IgD-negative memory B cell (primary cell): ENCODE measurements at places on chromosomes 16 and 17. TPM values are rescaled to one million over a fixed set of nuclear protein-coding genes. Genes with fewer than 3 reads are reported as not detected.

SBK1 gene
- 0.68 TPM for polyA plus RNA-seq

TPSG1 gene
- polyA plus RNA-seq = not detected

OR2C1 gene
- polyA plus RNA-seq = not detected

KCNJ18 gene
- polyA plus RNA-seq = not detected

RASL10B gene
- not detected for polyA plus RNA-seq

TPSAB1 gene
- not detected for polyA plus RNA-seq

CACNA1H gene
- not detected for polyA plus RNA-seq

QRICH2 gene
- polyA plus RNA-seq = 0.14 TPM

MARVELD3 gene
- not detected for polyA plus RNA-seq

TOP2A gene
- polyA plus RNA-seq = not detected

AIPL1 gene
- not detected for polyA plus RNA-seq

TMEM219 gene
- 171 TPM for polyA plus RNA-seq

PRKCB gene
- 181 TPM for polyA plus RNA-seq

NOD2 gene
- polyA plus RNA-seq = 0.86 TPM

ZP2 gene
- polyA plus RNA-seq = not detected

KRTAP9-4 gene
- polyA plus RNA-seq = not detected

PTGES3L gene
- polyA plus RNA-seq = 1.4 TPM

MAP1LC3B gene
- 141 TPM for polyA plus RNA-seq

PSMC5 gene
- 139 TPM for polyA plus RNA-seq

SPATA32 gene
- polyA plus RNA-seq = 0.34 TPM

NUDT16L1 gene
- 74.0 TPM for polyA plus RNA-seq

SEZ6L2 gene
- not detected for polyA plus RNA-seq

SSTR5 gene
- not detected for polyA plus RNA-seq

USP32 gene
- polyA plus RNA-seq = 6.5 TPM

UTS2R gene
- not detected for polyA plus RNA-seq

GUCY2D gene
- 0.18 TPM for polyA plus RNA-seq

ANKRD40CL gene
- polyA plus RNA-seq = not detected

ZNF629 gene
- polyA plus RNA-seq = 0.30 TPM

CORO6 gene
- not detected for polyA plus RNA-seq

HOXB4 gene
- polyA plus RNA-seq = 0.14 TPM

ITGA2B gene
- polyA plus RNA-seq = 3.0 TPM

NOXO1 gene
- polyA plus RNA-seq = not detected

CDRT4 gene
- 0.50 TPM for polyA plus RNA-seq

OR1F1 gene
- polyA plus RNA-seq = not detected

LDHD gene
- not detected for polyA plus RNA-seq

ARL5C gene
- not detected for polyA plus RNA-seq

C17orf67 gene
- 2.1 TPM for polyA plus RNA-seq

C17orf50 gene
- polyA plus RNA-seq = not detected

TBC1D3H gene
- not detected for polyA plus RNA-seq
